T-helper 22 cell (primary cell): ENCODE measurements at places on chromosomes 1 and 21.
A peak's percentile ranks its signal among the peaks of the same experiment; 100 is the strongest.

DNA sequence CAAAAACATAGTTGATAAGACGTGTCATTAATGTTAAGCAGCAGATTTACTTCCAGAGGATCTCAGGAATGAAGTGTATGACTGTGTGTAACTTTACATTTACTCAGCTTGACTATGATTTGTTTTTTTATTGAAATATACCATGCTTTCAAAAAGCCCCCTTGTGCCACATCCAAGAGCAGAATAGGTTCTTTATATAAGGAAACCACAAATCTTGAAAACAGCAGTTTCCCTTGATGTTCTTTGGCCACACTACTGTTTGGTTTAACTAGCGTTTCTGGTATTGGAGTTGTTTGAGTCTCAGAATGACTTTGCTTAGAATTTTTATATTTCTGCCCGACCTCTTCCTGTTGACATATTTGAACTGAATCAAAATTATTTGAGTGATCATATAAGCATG is 25.0 kb downstream of the LRRC8C start:
- peak; percentile 30 for DNase-seq

DNA sequence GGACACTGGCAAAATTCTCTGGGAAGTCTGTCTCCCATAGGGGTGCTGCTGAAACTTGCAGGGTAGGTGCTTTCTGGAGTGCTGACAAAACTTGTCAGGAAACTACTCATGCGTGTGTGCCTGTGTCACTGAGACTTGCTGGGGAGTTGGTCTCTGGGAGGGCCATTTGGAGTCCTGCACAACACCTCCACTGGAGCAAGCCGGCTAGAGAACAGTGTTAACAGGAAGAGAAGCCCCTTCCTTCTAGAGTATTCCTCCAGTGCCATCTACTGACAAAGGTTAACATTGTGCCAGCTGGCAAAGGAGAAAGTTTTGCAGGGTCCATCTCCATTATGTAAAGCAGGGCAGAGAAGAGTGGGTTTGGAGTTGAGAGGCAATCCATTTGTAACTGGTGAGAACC is 30.0 kb downstream of the ZMYM4 start:
- no peak for DNase-seq

DNA sequence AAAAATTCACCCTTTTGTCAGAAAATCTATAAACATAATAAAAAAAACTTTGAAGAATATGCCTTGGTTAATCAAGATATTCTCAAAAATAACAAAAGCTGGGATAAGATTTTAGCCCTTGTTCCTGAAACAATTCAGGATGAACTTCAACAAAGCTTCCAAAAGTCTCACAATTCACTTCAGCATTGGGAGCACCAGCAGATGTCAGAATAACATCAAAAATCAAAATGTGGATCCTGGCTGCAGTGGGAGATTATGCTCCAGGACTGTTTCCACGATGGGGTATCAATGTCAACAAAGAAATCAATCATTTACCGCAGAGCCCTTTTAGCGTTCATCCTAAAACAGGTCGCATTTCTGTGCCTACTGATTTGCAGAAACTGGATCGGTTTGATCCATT is 35.2 kb downstream of the ZNF670 start:
- no peak for DNase-seq

GRCh38 chr1:54117815-54118563 is 34.8 kb downstream of the CDCP2 start:
- no peak for DNase-seq

DNA sequence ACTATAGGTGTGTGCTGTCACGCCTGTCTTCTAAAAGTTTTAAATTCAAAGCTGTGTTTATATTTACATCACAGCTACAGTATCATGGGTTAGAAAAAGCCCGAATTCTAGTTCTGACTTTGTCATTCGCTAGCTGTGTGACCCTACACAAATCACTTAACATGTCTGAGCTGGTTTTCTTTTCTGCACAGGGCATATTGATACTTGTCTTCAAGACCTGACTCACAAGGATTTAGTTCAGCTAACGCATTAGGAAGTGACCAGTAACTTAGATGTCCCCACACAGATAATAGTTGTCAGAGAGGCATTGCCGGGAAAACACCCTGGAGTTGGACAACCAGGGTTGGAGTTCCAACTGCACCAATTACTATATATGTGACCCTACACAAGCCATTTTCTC is 25.9 kb downstream of the GIPC2 start:
- no peak for DNase-seq

GRCh38 chr1:60889709-60890108 is 192.7 kb upstream of the NFIA start:
- no peak for DNase-seq

- no peak for DNase-seq
Measured at GRCh38 chr21:41217671-41218385, 49.9 kb downstream of the BACE2 start.

GRCh38 chr1:28354121-28354520 is 15.4 kb upstream of the PHACTR4 start:
- DNase-seq, result no peak

- DNase-seq, result no peak
Measured at GRCh38 chr1:211557894-211558625, 20.9 kb downstream of the SLC30A1 start.

DNA sequence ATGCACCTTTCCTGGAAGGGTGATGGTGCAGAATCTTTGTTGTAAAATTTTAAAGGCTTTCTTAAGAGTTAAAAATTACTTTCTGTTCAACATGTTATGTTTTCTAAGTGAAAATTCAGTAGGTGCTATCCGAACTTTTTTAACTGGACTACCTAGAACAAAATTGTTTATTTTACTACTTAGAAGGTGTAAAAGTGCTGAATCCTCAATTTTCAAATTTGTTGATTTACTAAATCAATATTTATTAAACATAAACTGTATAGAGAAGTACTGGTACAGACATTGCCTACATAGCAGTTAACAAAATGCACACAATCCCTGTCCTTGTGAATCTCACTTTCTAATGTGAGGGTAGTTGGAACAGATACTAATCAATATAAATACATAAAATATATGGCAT is 277.5 kb downstream of the CTH start:
- no peak for DNase-seq

GRCh38 chr1:915295-916172 is 8.2 kb upstream of the SAMD11 start:
- DNase-seq, result no peak

GRCh38 chr21:36541721-36542139 is 61.8 kb upstream of the CLDN14 start:
- DNase-seq, result no peak

- DNase-seq, result no peak
Measured at GRCh38 chr21:46544003-46544402, 60.9 kb downstream of the S100B start.

- DNase-seq, result no peak
Measured at GRCh38 chr1:156612666-156613065, 6.5 kb upstream of the HAPLN2 start.

GRCh38 chr1:51310871-51311613 is 19.3 kb downstream of the TTC39A start:
- DNase-seq, result no peak

DNA sequence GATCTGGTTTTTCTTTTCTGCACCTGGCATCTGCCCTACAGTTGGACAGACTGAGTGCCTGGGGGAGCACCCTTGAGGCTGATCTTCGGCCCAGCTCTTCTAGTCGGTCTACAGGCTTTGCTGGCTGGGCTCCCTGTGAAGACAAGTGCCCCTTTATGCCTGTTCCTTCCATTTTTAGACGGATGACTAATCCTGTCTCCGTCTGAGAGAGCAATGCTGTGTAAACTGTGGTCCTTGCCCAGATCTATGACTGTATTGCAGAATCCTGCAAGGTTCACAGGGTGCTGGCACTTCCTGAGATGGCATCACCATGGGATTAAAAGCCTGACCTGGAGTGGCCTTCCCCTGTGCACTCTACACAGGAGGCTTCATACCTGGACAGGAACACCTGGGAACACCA is 47.6 kb upstream of the SAMD13 start:
- DNase-seq, result no peak

- no peak for DNase-seq
Measured at GRCh38 chr1:214843281-214843680, 239.3 kb upstream of the KCNK2 start.

- DNase-seq, result no peak
Measured at GRCh38 chr21:40490408-40490807, 356.6 kb downstream of the DSCAM start.

GRCh38 chr1:54053745-54054437 is 483 bp downstream of the TCEANC2 start:
- no peak for DNase-seq

DNA sequence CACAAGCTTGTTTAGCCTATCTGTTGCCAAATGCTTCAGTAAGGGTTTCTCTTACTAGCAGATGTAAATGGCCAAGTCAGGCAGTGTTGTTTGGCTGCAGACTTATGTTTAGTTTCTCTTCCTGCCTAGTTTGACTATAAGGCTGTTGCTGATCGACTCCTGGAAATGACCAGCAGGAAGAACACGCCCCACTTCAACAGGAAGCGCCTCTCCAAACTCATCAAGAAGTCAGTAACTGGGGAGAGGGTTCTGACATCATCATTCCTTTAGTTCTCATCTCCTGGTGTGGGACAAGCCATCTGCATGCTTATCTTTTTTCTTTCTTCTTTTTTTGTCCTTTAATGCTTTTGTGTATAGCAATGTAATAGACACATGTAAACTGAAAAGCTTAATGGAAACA is 25.1 kb downstream of the RRP1B start:
- no peak for DNase-seq

GRCh38 chr1:164651351-164651951 is 92.5 kb downstream of the PBX1 start:
- no peak for DNase-seq

- no peak for DNase-seq
Measured at GRCh38 chr1:184030433-184031091, 7.0 kb downstream of the COLGALT2 start.

DNA sequence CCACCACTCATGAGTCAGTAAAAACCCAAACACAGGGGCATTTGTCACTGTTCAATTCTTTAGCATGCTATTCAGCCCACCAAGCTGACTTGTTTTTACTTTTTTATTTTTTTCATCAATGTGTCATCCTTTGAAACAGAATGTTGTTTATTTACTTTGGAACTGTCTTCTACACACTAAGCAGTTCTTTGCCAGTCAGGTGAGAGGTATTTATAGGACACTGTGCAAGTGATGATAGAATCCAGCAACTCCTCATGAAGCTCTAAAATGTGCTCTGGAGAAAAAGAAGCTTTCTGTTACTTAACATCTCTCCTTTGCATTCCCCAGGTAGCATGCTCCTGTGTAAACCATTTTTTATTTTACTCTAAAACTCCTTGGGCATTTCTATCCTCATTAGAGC is 582.0 kb upstream of the TMPRSS15 start:
- no peak for DNase-seq

DNA sequence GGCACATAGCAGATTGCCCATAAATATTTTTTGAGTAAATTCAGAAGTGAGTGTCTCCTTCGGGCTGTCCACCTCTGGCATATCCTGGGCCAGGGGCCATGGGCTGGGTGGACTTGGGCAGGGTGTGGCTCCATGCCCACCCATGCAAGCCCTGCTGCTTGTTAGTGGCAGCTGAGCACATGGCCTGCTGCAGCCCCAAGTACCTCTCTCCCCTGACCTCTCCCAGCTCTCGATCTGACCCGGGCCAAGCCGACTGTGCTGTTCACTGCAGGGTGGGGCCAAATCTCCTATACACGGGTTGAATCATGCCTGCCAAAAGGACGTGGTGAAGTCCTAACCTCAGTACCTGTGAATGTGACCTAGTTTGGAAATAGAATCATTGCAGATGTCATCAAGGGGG is 132.5 kb upstream of the C1orf174 start:
- no peak for DNase-seq

- DNase-seq, result no peak
Measured at GRCh38 chr1:244980605-244981004, 116.3 kb upstream of the HNRNPU start.
